Activated CD4-positive, alpha-beta T cell treated with anti-CD3 and anti-CD28 coated beads for 24 hours (primary cell): ENCODE measurements at places on chromosomes 3 and 15.

DNA sequence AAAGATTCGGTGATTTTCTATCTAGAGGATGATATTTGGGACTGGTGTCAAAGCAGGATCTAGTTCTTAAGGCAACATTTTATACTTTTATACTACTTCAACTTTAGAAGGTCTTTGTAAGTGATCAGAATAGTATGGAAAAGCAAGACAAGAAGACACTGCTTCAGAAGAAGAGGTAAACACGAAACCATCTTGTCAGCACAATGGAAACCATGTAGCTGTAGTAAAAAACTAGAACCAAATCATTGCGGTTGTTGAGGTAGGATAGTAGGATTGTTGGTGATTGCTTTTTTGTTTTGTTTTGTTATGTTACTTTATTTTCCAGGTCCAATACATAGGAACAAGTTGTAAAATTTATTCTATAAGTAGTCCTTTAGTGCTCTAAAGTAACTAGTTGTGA, 40.0 kb downstream of the SEMA6D start:
- DNase-seq: no peak

GRCh38 chr3:195443391-195443989, 670 bp upstream of the ACAP2 start:
- no peak for DNase-seq

DNA sequence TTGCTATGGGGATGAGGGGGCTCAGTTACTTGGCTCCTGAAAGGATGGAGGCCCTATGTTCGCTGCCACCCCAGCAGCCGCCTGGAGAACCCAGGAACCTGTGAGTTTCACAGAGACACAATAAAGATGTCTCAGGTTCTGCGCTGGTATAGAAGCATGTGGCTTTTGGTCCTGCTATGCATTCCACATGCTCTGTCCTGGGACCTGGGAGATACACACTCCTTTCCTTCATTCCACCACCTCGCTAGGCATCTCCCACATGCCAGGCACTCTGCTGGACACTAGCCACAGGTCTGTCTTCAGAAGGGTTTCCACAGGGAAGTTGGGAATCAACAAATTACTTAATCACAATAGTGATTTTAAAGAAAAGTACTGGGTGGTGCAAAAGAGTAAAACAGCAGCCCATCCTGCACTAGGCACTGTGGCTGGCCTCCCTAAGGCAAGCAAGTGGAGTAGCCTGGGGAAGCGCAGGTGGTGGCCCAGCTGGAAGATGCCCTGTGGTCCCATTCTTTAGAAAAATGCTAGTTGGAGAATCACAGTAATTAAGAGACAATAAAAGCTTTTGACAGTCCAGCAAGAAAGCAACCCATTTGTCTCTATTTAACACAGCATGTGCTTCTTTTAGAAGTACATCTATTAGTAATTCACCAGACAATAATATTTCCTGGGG, 408.9 kb upstream of the WNT5A start:
- DNase-seq: no peak

GRCh38 chr3:49619649-49620048, 54.5 kb upstream of the APEH start:
- DNase-seq: no peak

- DNase-seq: no peak
Measured at GRCh38 chr15:23424111-23424904, 22.7 kb downstream of the GOLGA6L2 start.

GRCh38 chr3:13111173-13111872, 38.1 kb upstream of the IQSEC1 start:
- no peak for DNase-seq

DNA sequence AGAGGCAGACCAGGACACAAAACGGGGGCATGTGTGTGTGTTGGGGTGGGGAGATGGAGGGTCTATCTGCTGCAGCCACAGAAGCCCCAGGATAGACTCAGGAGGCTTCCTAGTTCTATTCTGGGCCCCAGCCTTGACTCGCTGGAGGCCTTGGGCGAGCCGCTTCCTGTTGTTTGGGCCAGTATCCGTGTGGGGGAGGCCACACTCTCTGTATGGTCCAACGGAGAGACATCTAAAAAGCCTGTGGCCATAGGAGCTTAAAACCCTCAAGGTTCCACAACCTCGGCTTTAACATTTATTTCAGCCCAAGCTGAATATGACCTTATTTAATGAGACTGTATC, 32.8 kb downstream of the POC1A start:
- no peak for DNase-seq

DNA sequence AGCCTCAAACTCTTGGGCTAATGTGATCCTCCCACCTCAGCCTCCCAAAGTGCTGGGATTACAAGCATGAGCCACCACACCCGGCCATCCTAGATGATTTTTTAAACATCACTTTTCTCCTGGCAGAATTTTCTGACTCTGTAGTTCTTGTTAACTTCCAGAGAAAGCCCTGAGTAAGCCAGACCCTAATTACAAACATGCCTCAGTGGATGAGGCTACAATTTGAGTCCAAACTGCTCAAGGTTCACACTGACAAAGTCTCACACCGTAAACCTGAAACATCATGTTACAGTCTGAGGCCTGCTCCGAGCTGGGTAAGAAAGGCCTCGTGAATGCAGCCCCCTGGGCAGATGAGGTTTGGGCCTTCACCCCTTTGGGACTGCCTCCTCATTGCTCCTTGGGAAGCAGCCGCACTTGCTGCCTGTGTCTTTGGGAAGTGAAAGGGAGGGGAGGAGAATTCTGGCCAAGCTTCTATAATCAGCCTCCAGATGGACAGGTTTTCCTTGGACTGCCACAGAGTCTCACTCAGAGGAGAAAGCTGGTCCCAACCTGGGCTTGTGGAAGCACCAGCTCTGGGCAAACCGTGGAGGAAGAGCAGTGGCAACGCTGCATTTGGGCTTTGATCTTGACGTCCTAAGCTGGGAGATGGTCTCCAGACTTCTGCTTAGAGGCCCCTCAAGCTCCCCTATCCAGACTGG, 46.0 kb downstream of the CA12 start:
- no peak for DNase-seq

DNA sequence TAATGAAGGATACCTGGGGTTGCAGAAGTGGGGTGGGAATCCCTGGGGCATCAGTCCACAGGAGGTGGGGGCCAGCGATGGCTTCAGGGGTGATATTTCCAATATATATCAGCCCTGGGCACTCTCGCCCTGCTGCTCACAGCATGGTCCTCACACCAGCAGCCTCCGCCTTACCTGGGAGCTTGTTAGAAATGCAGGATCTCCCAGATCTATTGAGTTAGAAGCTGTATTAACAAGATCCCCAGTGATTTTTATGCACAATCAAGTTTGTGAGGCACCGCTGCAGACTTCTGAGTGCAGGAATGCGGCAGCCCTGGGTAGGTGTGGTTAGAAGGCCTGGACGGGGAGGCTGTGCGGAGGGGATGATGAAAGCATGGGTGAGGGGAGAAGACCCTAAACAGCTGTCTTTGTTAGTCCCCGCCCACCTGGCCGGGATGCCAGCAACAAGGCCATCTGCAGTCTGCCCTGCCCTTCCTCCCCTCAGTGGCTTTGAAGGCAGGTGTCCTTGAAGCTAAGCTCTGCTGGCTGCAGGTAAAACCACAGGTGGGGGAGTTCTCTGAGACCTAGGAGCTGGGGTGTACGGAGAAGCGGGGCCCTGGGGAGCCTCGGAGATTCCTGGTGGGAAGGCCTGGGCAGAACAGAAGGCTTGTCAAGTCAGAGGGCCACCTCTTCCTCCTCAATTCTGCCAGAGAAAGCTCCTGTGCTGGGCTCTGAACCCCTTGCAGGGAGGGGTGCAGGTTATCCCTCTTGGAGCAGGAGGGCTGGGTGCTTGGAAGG, 11.4 kb downstream of the FAM107A start:
- DNase-seq: no peak

- no peak for DNase-seq
Measured at GRCh38 chr15:93452537-93453211, 363.7 kb upstream of the RGMA start.
